ENCODE measurements at places on chromosomes 3 and 15.

GRCh38 chr3:45210308-45211041 lies 15.6 kb downstream of the TMEM158 start:
- no peak for DNase-seq

GRCh38 chr3:96059301-96059700 lies 755.1 kb upstream of the EPHA6 start:
- DNase-seq: no peak

DNA sequence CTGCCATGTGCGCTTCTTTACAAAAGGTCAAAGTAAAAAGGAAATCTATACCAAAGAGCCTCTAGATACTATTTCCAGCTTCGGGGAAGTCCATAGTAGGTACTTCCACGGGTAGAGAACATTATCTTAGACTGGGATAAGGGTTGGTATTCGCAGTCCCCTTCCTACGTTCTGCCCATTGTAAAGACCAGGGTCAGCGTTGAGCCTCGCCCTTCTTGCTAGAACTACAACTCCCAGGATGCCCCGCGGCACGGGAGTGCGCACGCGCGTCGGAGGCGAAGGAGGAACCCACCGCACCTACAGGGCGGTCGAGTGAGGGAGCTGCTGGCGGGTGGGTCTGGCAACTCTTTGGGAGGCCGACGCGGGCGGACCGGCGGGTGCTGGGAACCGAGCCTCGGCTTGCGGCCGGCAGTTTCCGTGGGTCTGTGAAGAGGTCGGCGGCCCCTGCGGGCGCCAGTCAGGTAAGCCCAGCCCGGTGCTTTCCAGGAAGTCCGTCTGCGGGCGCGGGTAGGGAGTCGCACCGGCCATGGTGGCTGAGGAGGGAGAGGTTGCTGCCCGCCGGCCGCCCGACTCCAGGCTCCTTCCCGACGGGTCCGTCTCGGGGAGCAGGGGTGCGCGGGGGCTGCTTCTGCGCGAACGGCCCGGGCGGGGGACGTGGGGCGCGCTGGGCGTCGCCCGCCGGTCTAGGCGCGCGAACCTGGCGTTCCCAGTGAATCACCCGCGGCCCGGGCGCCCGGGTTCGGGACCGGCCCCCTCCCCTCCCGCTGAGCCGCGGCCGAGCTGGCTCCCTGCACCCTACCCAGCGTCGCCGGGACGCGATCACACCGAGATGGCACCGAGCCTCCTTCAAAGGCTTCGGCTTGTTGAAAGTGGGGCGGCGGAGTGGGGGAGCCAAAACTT lies at the start of gene TMOD3:
Gene TMOD3 (plus strand): TSS at position 278 of the 900 bp plus-strand sequence. CDS start 33,232 bp downstream, outside the sequence.
- peak; percentile 78 for DNase-seq

- no peak for DNase-seq
Measured at GRCh38 chr15:68623301-68623892, 44.6 kb downstream of the CORO2B start.

DNA sequence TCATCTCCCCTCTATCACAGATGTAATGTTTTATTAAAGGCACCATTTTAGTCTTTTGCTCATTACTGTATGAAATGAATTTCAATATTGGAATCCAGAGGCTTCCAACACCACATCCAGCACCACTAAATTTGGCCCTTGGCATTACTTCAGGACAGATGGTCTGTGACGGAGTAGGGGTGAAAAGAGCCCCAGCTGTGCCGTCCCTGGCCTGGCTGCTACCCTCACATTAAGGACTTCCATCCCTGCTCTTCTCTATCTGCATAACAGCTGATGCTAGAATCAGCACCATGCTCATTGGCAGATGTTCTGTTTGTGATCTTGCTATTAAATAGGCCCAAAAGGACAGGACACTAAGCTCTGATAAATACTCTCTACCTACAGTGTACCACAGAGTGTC lies 152.9 kb downstream of the IL1RAP start:
- DNase-seq: no peak

DNA sequence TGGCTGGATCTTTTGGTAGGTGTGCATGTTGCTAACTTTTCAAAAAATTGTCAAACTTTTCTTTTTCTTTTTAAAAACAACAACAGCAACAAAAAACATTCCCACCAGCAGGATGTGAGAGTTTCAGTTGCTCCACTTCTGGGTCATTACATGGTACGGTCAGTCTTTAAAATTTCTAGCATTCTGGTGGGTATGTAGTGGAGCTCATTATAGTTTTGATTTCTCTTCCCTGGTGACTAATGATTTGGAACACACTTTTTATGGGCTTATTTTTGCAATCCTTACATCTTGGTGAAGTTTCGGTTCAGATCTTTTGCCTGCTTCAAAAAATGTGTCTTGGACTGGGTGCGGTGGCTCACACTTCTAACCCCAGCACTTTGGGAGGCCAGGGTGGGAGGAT lies 19.3 kb downstream of the ATP1B3 start:
- DNase-seq: no peak

GRCh38 chr15:85943151-85943550 lies 136.5 kb upstream of the AGBL1 start:
- no peak for DNase-seq

GRCh38 chr3:14444380-14444779 lies 42.0 kb downstream of the SLC6A6 start:
- no peak for DNase-seq

DNA sequence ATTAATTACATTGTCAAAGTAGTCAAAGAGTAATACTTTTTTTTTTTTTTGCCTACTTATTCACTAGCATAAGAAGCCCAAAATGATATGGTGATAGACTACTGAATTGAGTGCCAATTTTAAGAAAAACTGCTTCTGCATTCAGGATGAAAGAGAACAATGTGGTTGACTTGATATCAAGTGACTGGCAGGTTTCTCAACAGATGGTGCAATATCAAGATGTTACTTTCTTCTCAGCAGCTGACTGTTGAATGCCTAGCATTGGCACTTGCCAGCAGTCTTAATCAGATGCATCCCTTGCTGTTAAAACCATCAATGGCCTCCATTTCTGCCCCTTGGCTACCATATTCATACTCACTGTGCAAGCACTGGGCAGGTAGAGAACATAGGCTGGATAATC lies 863.2 kb downstream of the GBE1 start:
- no peak for DNase-seq

GRCh38 chr3:9727041-9727595 lies 4.4 kb upstream of the BRPF1 start:
- DNase-seq: no peak

- DNase-seq: no peak
Measured at GRCh38 chr3:141618103-141618910, 119.8 kb upstream of the RNF7 start.

Data from GM04504 (cell line).